Left renal cortex interstitium (tissue), 4 donors: ENCODE measurements at places on chromosomes 5 and 9.
A peak's percentile ranks its signal among the peaks of the same experiment; 100 is the strongest.

GRCh38 chr9:31745468-31745867 is 639.0 kb upstream of the ACO1 start:
- DNase-seq = no peak

DNA sequence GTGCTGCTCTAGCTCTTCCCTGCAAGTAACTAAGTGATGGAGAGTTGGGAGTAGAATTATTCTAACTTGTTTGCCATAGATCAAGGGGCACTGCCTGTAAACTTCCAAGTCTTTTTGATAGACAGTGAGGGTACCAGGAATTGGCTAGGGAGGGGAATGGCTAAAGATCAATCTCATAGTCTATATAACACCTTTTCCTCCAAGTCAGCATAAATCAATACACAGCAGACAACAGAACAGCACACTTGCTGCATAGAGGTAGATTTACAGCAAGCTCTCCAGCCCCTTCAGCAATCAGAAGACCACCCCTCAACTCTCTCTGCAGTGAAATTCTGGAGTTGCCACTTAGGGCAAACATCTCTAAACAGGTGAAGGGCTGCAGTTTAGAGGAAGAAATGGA is 643.5 kb upstream of the KLF4 start:
- DNase-seq = no peak

- DNase-seq = no peak
Measured at GRCh38 chr9:74630228-74630627, 133.1 kb downstream of the RORB start.

GRCh38 chr5:157516626-157517325 is 56.8 kb downstream of the NIPAL4 start:
- peak; percentile 37 for DNase-seq

- DNase-seq = no peak
Measured at GRCh38 chr9:128863647-128864046, 18.1 kb downstream of the KYAT1 start.

- DNase-seq = no peak
Measured at GRCh38 chr9:133508046-133508445, 16.7 kb downstream of the MYMK start.
